ENCODE measurements at places on chromosomes 2 and 18.

- no peak for DNase-seq
These were observed 37.0 kb downstream of the STK39 start for GRCh38 chr2:168210216-168210894.

- DNase-seq = no peak
These were observed 88.3 kb upstream of the HS6ST1 start for GRCh38 chr2:128406736-128407554.

- no peak for DNase-seq
These were observed 10.0 kb upstream of the HDHD2 start for GRCh38 chr18:47160256-47160655.

DNA sequence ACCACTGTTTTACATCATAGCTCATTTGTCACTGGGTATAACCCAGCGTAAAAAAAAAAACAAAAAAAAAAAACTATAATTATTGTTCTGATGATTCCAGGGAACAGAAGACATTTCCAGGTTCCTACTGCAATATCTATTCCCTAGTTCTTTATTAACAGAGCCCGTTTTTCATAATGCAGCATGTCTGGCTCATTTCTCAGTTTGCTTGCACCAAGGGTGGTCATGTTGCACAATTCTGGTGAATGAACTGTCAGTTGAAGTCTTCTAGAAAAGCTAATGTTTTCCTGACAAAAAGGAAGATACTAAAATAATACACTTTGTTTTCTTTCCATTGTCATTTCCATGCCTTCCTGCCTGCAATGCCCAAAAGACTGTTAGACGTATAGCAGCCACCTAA, 180.1 kb downstream of the RDH14 start:
- DNase-seq = no peak

GRCh38 chr2:120943403-120944034, 207.9 kb downstream of the GLI2 start:
- no peak for DNase-seq

DNA sequence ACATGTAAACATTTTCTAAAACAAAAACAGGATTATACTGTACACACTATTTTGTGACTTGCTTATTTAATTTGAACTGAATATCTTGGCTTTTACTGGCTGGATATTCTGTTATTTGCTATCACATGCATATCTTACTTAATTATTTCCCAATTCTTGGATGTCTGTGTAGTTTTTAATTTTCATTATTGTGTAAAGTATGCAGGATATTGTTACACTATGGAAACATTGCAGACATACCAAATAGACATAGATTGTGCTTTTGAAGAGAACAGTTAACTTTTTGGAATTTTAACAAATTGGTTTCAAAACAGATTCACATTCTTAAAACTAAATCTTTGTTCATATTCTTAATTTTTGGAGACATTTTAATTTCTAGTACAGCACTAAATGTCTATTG, 2.1 kb downstream of the PHOSPHO2 start:
- DNase-seq = no peak

GRCh38 chr18:60038731-60039130, 138.9 kb downstream of the PMAIP1 start:
- no peak for DNase-seq

- no peak for DNase-seq
These were observed 119.2 kb upstream of the CCDC68 start for GRCh38 chr18:55078303-55078932.

DNA sequence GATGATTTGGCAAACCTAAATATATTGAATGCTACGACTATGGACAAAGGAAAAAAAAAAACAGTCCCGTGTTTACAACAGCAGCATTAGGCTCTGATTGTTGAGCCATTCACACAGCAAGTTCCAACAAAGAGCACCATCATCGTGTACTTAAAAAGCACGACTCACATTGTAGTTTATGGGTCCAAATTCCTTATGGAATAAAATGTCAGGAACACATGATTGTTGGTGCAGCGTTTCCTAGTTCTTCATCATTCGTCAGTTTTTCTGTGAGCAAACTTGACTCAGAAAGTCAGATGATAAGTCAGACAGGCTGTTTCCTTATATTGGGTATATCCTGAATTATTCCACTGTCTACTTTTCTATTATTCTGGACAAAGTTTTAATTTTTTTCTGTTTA, 10.0 kb upstream of the KIDINS220 start:
- DNase-seq = no peak

- DNase-seq = no peak
These were observed 38.1 kb upstream of the TCF7L1 start for GRCh38 chr2:85095094-85095493.

- DNase-seq = no peak
These were observed 69.9 kb downstream of the LIMS1 start for GRCh38 chr2:108604196-108604595.

DNA sequence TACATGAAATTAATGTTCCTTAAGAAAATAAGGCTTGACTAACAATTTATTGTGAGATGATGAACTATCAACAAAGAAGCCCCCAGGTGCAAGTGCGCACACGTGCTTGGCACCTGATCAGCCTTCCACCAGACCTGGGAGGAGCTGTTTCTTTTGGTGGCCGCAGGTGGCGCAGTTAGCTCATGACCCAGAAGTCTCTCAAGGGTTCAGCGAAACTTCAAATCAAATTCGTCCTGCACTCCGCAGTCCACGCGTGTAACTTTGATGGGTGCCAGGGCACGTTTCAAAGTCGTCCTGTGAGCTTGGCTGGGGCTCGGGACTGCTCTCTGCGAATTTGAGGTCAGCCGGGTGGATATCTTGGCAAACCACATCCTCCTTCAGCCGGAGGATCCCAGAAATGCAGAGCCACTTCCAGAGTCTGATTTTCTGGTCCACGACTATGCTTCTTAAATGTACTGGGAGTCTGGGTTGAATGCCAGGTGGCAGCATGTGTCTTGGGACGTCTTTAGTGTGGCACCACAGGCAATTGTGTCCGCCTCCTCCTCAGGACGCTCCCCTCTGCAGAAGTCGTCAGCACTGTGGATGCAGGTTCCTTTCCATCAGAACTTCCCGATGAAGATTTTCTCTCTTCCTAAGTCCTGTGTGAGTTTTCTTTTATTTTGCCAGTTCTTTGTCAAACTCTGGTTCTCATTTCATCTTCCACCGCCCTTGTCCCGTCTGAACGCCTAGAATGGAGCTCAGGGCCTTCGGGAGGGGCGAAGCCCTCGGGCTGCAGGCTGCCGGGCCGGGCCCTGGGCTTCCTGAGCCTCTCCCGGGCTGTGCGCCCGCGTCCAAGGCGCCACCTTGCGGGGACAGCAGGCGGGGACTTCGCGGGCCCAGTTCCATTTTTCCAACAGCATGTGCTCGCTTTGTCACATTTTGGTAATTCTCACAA, 61.3 kb upstream of the RAPGEF4 start:
- peak; percentile 19 for DNase-seq

GRCh38 chr2:205496772-205497171, 185.5 kb upstream of the NRP2 start:
- DNase-seq = no peak

- DNase-seq = no peak
These were observed 4.8 kb upstream of the ASXL3 start for GRCh38 chr18:33573193-33573592.

GRCh38 chr2:105915005-105915558, 170.4 kb downstream of the NCK2 start:
- DNase-seq = no peak

- DNase-seq = no peak
These were observed 92.3 kb downstream of the METTL8 start for GRCh38 chr2:171341394-171342066.

GRCh38 chr2:108541451-108541850, 7.2 kb downstream of the LIMS1 start:
- DNase-seq = no peak

DNA sequence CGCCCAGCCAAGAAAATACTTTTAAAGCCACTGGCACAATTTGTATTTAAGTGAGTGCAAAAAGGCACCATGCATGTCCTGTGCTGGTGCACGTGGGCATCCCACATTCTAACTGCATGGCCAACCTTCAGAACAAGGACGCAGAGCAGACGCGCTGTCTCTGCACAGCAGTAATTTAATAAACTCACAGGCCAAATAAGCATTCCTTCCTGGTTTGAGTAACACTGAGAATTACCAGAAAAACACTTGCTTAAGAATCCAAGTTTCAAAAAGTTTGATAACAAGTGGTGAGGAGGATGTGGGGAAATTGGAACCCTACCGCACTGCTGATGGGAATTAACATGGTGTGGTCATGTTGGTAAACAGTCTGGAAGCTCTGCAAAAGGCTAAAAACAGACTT, 38.7 kb downstream of the RPL31 start:
- no peak for DNase-seq

- no peak for DNase-seq
These were observed 6.1 kb downstream of the E2F6 start for GRCh38 chr2:11459816-11460215.

DNA sequence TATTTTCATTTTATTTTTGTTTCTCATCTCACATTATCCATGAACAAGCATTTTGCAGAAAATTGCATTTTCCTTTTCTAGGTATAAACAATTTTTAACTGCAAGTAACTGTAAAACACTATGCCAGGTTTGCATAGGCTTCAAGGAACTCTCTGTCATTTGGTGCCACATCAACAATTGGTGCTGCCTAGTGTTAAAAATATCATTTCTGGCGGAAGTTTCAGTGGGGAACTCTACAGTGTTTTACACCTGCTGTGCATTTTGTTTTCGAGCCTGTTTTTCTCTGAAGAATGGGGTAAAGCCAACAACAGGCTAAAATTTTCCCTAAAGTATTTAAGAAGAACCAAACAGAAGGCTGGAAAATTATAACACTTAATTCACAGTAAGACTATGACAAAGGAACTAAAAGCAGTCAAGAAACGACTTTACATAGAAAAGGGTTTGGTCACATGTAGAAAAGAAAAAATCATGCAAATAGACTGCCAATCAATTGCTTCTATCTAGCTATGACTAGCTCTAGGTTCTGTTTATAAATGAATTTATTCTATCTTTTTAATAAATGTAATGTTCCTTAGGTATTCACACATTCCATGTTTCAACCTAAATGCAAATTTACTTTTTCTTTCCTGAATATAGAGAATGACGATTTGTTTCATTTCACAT, 21.4 kb upstream of the FRZB start:
- no peak for DNase-seq

DNA sequence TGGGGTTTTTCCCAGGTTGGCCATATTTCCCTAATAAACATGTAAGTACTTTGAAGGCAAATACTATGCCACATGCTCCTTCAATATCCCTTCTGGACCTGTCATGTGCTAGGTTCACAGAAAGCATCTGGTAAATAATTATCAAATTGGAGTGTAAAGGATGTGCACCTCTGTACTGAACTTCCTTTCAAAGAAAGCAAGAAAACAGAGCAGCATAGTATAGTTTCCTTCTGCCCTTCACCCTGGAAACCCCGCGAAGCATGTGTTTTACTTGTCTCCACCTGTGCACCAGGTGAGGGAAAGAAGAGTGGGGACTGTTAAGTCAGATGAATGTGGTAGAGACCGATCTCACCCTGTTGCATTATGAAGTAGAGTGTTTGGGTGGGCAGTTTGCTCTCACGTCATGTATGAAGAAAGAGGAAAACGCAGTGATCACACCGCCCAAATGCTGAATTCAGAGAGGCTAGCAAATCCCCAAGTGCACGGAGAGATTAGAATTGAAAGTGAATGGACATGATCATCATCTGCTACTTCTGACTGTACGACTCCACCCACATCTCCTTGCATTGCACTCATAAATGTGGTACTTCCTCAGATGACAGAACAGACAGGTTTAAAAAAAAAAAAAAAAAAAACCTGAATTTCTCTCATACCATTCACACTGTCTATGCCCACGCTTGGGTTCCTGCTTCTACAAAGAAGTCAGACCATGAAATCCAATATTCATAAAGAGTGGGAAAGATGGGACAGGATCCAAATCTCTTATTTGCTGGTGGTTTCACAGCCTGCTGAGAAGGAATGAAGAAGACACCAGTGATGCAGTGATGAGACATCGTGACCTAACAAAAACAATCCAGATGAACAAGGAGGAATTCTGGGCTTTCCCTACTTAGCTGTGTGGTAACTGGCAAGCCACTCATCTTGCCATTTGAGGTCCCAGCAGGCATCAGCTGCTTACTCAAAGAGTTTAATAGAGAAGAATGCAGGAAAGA, 448.6 kb downstream of the BCL11A start:
- no peak for DNase-seq

DNA sequence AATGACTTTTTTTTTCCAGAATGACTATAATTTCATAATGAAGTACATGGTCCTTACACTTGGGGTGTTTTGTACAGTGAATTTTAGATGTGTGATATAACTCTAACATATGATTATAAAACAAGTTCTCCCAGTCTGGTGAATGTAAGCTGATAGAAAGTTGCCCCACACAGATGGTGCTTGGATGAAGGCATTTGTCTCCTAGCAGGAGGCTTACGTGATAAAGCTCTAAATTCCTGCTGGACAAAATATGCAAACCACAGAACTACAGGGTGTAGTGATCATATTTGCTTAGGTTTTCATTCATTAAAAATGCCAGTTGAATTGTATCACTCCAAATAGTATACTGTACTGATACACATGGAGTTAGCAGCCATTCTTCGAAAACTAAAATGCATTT, 85.5 kb downstream of the DSC3 start:
- DNase-seq = no peak

DNA sequence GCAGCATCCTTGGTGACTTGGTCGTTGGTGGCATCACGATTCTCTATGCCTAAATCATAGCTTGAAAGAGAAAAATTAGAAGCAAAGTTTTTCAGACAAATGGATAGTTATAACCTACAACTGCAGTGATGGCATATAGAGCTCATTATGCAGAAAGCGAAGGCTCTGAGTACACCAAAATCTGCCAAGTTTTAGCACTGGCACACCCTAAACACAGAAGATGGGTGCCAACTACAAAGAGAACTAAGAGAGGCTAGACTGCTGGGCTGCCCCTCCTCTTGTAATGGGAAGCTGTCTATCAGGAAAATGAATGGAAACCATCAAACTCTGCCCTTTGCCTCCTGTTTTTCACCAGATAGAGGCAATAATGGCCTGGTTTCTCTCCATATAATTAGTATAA, 6.3 kb downstream of the IDH1 start:
- no peak for DNase-seq

- no peak for DNase-seq
These were observed 190.4 kb downstream of the FMNL2 start for GRCh38 chr2:152525277-152525838.

DNA sequence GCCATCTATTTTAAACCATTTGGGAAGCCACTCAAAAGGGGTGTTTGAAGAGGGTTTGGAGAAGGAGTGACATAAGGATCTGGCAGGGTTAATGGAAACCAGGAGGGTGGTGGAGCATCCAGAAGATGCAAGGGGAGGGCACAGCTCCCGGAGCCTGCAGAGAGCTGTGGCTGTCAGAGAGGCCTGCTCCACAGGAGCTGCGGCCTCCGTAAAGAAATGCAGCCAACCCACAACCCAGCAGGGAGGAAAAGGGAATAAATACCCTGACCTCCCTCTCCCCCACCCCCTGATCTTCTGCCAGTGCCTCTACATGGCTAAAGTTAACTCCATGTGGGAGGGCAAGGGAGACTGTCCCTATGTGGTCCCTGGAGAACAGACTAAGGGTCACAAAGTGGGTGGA, 567.1 kb upstream of the POU3F3 start:
- no peak for DNase-seq

DNA sequence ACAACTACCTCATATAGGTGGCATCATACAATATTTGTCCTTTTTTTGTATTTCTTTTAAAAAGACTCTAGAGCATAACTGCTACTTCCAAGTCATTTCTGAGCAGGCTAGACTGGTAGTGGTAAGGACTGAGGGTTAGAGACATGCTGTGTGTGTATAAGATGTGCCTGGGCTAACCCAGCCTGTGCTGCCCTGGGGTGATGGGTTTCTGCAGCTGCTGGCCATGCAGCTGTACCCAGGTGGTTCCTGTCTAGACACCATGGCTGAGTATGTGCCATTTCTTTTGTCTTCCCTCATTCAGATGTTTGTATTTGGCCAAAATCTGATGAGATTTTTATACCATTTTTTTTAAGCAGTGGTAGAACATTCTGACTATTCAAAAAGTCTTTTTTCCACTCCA, 40.0 kb downstream of the MERTK start:
- no peak for DNase-seq
